Stimulated activated CD4-positive, alpha-beta T cell treated with anti-CD3 and anti-CD28 coated beads, Interleukin-1b, Interleukin-23, amount 100 ng/mL, for 1 hour (primary cell): ENCODE measurements at places on chromosomes 16 and 17.

- no peak for DNase-seq
Observed at GRCh38 chr17:1705004-1705403, 5.2 kb downstream of the TLCD2 start.

DNA sequence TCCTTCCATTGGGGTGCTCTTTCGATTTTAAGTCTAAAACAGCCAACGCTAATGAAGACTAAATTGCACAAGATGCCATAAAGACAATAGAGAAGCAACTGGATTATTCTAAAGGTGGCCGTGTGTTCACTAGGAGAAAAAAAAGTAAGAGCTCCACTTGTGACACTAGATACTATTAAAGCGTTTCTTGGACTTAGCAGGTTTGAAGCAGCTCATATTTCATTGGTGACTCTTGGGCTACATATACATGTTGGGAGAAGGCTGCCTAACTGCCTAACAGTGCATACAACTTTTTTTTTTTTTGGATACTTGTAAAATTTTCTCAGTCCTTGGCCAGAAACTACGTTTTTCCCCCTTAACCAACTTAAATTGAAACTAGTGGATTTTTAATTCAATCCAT lies 111.8 kb upstream of the NOG start:
- no peak for DNase-seq

- DNase-seq: no peak
Observed at GRCh38 chr17:64125937-64126336, 4.0 kb downstream of the ERN1 start.

DNA sequence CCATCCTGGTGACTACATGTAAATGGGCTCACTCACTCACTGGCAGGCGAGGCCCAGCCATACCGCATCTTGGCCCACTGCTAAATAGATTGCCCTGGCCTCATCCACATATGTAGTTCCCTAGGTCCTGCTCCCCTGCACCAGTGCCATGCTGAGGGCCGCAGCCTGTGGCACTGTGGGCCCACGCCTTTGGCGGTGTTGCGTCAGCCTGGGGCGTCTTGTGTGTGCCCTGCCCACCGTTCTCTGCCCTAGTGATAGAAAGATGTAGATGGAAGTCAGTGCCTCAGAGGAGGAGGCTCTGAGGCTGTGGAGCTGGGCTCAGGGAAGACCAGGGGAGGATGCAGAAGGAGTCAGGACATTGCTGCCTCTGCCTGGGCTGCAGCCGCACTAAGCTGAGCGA lies 18.9 kb downstream of the C17orf75 start:
- no peak for DNase-seq

DNA sequence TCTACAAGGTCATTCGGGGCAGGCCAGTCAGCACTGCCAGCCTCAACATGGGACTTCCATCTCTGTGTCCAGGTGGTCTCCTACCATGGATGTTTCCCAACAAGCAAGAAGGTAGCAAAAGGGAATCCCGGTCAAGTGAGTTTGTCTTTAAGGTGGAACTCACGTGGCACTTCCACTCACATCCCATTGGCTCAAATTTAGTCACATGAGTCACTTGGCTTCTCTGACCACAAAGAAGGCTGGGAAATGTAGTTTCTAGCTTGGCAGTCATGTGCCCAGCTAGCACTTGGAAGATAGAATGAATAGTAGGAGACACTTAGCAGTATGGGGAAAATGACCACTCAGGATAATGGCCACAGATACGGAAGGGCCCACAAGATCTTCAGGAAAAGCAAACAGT lies 106.6 kb downstream of the AIPL1 start:
- no peak for DNase-seq

DNA sequence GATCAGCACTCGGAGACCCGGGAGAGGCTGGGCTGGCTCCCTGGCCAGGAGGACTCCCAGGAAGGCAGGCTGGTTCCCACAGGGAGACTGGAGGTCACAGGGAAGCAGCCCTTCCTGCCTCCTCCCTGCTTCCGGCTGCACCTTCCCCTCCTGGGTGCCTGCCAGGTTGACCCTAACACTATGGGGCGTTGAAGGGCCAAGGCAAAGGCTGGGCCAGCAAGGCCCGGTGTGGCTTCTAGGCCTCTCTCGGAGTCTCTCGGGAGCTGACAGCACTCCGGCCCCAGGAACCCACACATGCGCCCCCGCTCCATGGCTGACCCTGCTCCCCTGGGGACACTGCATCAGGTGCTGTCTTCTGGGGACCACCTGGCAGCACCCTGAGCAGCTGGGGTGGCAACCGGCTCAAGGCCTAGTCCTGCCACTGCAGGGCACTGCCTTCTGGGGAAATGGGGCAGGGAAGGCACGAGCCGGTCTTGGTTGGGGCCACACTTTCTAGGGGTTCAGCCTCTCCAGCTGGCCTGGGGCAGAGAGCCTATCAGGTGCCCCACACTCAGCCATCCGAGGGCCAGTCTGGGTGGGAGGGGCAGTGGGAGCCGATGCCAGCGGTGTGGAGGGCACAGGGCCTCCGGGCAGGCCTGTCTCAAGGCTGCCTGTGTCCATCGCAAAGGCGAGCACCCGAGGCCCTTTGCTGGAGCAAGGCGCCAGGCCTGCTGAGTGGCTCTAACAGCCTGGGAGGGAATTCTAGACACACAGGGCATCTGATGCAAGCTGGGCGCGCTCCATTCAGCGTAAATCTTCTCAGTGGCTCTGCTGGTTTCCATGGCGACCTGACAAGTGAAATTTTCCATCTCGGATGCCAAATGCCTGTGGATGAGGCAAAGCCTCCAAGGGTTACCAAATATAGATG lies 5.6 kb upstream of the MTSS2 start:
- no peak for DNase-seq

GRCh38 chr17:40283662-40284061 lies 4.0 kb upstream of the CDC6 start:
- no peak for DNase-seq

DNA sequence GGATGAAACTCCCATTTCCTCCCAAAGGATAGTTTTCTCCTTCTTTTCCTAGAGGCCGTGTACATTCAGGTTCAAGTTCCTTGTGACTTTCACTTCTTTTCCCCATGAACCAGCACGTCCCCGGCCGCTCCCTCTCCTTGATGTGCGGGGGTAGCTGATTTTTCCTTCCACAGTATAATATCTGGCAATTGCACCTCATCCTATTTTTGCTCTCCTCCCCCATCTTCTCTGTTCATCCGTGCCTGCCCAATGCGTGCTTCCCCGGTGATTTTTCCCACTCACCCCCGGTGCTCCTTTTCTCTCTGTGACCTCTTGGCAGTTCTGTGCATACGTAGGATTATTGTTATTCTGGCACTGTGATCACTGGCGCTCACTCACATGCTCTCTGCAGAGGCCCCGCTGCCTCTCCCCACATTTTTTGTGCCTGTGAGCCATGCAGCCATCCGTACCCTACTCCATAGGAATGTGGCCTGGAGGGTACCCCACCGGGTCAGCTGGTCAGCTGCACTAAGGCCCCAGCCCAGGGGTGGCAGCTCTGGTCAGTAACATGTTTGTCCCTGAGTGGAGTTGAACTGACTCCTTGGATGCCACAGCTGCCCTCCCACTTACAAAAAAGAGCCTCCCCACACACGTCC lies 100.0 kb downstream of the NTN1 start:
- DNase-seq: no peak

DNA sequence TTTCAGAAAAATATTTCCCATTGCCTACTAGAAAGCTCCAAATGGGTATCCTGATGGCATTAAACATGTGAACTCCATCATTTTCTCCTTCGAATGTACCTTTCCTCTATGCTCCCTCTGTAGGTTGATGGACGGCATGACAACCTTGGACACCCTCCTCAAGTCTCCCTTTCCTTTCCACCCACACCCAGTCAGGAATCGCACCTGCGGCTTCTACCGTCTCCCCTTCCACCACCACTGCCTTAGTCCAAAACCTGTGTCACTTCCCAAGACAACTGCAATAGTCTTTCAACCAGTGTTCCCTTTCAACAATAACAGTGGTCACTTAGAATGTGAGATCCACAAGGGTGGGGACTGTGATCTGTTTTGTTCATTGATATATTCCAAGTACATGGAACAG lies 233.1 kb upstream of the AXIN2 start:
- no peak for DNase-seq

GRCh38 chr17:61647047-61647446 lies 56.0 kb upstream of the NACA2 start:
- no peak for DNase-seq

DNA sequence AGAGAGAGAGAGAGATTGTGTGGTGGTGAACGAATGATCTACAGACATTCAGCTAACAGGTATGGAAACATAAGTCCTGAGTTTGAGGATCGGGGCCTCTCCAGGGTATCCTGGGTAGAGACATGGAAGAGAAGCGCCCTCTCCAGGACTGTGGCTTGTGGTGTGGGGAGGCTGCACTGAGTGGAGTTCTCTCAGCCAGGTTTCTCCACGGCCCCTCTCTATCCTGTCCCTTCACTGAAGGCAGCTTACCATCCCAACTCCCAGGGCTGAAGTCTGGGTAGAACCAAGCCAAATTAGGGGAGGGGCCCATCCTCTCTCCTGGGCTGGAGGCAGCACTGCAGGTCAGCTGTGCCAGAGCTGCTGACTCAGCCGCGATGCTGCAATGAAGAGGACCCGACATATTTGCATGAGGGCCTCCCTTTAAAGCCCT lies 6.2 kb downstream of the C1QL1 start:
- no peak for DNase-seq

DNA sequence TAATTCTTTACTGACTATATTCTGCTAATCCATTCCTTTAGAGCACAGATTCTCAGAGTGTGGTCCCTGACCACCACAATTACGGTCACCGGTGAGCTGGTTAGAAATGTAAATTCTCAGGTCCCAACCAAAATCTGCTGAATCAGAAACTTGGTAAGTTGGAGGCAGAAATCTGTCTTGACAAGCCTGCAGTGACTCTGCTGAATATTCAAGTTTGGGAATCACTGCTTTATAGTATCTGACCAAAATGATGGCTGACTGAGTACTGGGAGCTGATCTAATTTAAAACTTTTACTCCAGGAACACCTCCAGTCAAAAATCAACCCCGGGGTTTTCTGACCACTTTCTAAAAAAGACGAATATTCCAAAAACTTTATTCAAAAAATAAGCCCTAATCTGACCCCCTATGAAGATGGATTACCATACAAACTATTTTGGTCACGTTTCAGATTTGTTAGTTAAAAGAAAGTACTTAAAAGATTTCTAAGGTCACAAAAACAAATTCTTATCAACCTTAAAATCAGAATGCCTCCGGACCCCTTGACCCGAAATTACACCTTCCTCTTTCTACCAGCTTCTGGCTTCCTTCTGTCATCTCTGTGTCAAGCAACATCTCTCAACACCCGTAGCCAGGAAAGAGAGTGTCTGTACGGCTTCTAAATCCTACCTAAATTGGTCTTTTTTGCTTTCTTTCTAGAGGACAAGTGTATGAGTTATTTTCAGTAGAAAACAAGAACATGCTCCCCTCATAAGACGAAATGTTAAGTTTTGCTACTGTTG lies 38.6 kb downstream of the CREBBP start:
- DNase-seq: no peak

- no peak for DNase-seq
Observed at GRCh38 chr16:27700304-27700995, 150.5 kb downstream of the KATNIP start.

DNA sequence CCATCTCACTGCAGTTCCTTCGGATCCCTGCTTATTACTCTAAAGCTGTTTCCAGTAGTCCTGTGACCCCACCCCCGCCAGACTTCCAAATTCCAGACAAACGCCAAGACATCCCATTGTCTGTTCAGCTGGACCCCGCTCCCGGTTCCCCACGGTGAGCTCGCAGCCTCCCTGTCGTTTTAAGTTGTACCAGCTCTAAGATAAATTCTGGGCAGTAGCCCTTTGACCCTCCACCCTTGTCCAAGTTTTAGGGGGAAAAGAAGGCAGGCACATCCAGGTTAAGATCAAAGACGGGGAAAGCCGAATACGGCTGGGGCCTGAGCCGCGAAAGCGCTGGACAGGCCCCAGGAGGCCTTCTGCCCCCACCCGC lies 589 bp downstream of the ARL6IP1 start:
- no peak for DNase-seq

DNA sequence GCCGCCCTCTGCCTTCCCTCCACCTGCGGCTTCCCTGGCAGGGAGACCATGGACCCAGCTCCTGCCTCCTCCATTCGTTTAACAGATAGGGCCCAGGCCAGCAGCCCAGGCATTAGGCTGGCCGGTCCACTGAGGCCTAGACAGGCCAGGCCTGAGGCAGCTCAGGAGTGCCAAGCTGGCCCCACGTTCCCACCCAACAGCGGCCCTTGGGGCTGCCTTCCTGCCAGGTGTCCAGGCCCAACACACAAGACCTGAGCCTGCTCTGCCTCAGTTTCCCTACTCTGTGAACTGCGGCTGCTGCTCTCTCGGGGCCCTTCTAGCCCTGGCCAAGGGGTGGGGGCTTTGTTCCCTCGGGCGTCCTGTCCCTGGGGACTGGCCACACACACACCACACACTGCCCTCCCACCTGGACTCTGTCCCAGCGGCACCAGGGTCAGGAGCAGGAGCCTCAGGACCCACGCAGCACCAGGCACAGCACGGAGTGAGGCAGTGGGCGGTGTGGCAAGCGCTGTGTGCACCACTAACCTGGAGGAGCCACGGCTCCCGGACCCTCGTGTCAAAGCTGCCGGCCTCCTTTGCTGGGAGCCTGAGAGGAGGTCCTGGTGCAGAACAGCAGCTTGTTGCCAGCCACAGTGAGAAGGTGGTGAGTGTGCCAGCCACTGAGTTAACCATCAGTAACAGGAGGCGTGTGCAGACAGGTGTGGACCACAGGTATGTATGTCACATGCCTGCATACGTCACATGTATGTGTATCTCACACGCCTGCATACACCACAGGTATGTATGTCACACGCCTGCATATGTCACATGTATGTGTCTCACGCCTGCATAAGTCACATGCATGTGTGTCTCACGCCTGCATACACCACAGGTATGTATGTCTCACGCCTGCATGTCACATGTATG lies 14.6 kb upstream of the CDH15 start:
- DNase-seq: no peak

GRCh38 chr16:6247775-6248174 lies 1084.9 kb upstream of the RBFOX1 start:
- no peak for DNase-seq

GRCh38 chr17:82250868-82251500 lies 22.1 kb downstream of the SLC16A3 start:
- DNase-seq: no peak

- no peak for DNase-seq
Observed at GRCh38 chr17:17364338-17364667, 61.1 kb downstream of the NT5M start.
